Stimulated activated CD4-positive, alpha-beta T cell treated with anti-CD3 and anti-CD28 coated beads, Interleukin-4, amount 100 ng/mL, for 24 hours (primary cell): ENCODE measurements at places on chromosomes 5 and 9.

GRCh38 chr5:140049205-140049604 is 6.1 kb upstream of the NRG2 start:
- DNase-seq, result no peak

GRCh38 chr5:113140837-113141671 is 164.5 kb downstream of the DCP2 start:
- no peak for DNase-seq

DNA sequence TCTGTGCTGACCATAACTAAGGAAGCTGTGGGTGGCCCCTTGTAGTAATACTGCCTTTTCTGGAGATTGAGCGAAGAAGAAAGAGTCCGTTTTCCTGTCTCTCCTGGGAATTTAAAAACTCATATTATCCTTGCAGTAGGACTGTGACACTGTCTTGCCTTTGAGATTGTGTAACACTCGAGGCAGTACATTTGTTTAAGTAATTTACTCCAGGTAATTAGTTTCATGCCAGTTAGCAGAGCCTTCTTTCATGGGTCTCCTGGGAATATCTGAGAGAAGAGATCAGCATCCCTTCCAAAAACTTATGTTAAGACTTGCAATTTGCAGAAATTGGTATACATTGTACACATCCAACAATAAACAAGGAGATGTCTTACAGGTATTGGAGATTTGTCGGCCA is 405.6 kb downstream of the DMRT2 start:
- DNase-seq, result no peak

DNA sequence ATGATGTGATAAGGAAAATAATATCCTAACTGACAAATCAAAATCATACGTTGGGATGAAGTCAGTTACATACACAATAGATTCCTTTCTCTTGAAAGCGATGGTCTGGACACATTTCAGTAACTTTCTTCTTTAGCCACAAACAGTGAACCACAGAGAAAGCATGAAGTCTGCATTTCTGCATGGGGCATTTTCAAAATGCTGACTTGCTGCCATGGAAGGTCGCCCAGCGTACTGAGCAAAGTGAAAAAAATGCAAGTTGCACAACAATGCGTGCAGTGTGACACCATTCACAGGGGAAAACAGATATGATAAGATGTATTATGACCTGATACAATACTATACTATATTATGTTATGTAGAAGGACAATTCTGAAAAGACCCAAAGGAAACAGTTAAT is 146.3 kb downstream of the SNX18 start:
- DNase-seq, result no peak

DNA sequence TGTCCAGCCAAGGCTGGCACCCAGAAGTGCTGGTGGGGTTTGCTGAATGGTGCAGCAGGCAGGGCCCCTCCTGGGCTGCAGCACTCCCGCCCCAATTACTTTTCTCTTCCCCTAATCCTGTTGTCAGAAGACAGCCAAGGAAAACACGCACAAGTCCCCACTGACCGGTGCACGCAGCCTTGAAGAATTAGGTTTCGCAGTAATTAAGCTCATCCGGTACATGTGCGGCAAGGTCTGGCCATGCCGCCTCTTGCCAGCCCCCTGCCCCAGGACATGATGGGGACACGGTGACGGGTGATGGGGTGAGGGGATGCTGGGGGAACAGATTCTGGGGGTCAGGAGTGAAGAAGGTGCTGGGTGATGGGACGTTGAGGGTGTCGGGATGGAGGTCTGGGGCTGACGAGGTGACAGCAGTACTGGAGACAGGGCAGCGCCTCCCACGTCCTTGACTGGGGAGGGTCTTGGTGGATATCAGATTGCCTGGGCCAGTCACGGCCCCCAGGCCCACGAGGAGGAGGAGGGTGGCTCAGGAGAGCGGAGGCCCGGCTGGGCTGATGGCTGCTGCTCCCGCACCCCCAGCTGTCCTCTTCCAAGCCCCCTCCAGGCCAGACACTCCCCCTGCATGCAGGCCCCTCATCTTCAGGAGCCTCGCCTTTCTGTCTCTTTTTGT is 34.9 kb downstream of the BARX1 start:
- no peak for DNase-seq

GRCh38 chr5:14873093-14873492 is 1.5 kb upstream of the ANKH start:
- no peak for DNase-seq

- DNase-seq, result no peak
Observed at GRCh38 chr5:126044931-126045565, 378.2 kb upstream of the GRAMD2B start.

GRCh38 chr5:150632305-150633160 is 7.9 kb upstream of the SYNPO start:
- DNase-seq, result no peak

DNA sequence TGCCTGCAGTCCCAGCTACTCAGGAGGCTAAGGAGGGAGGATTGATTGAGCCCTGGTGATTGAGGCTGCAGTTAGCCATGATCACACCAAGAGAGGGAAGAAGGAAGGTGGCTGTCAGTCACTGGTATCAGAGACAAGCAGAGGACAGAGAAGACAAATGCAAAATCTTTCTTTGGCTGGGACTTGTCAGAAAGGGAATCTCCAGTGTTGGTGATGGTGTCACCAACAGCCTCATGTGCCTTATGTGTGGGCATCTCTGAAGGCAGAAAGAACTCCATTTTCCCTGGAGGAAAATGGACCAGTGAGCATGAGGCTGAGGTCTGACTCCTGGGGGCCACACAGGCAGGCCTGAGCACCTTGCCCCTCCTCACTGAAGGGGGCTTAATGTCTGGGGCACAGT is 12.1 kb upstream of the RNF183 start:
- no peak for DNase-seq

DNA sequence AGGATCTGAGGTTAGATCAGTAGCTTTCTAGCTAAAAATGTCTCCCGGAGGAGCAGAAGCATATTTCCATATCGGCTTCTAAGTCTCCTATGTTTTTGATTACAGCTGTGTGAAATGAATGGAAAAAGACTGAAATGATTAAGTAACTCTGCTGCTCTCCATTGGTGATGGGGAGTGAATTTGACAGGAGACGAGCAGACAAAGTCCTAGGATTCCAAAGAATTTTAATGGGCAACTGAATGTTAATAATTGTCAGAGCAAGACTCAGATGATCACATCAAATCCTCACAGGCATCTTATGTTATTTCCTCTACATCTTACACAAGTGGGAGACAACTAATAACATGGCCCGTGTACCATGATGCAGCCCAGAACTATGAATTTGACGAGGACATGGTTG is 66.8 kb downstream of the LIX1 start:
- DNase-seq, result no peak

DNA sequence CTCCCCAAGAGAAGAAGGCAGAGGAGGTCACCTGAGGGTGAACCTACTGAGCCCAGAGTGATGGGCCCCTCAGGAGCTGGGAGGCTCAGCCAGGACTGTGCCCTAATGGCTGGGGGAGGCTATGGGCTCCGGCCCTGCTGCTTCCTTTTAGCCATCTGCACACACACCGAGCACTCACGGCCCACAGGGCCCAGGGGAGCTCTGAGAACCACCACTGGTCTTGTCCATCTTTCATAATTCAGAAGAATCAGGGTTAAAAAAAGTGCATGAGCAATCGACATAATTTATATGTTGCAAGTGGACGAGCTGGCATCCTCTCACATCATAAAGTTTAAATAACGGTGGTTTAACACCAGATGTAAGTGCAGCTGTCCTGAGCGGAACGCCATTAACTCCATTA is 162.1 kb downstream of the FSTL4 start:
- no peak for DNase-seq

GRCh38 chr9:79812507-79813257 is 240.9 kb downstream of the TLE4 start:
- DNase-seq, result peak; percentile 5

- DNase-seq, result no peak
Observed at GRCh38 chr5:57889558-57889957, 406.9 kb upstream of the ACTBL2 start.

DNA sequence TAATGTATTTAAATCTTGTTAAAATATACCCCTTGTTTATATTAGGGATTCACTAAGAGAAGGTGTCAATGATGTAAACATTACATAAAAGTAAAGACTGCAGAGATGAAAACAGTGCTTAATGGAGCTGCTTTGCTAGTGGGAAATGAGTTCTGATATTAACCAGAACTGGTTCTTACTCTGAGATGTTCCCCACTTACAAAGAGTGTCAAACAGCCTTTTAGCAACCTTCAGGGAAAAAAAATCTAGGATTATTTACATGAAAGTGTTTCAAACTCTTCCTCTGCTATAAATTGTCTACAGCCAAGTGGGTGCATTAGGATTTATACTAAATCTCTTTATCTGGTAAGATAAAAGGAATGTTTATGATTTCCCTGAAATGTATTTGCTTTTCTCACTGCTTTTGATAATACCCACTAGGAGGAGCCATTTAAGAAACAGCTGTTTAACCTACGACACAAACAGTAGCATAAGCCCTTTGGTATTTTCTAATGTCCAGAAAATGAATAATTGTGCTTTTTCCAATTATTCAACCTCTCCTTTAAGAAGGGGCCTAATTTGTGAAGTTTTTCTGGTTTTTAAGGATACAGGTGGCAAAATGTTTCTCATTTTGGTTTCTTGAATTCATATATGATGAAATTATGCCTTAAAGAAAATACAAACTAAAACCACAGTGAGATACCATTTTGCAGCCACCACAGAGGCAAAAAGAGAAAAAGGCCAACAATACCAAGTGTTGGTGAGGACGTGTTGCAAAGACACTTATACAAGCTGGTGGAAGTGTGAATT is 186.3 kb downstream of the TLE4 start:
- no peak for DNase-seq

GRCh38 chr5:3564827-3565518 is 30.7 kb upstream of the IRX1 start:
- no peak for DNase-seq

- DNase-seq, result no peak
Observed at GRCh38 chr5:75891020-75891419, 173.8 kb upstream of the POC5 start.

DNA sequence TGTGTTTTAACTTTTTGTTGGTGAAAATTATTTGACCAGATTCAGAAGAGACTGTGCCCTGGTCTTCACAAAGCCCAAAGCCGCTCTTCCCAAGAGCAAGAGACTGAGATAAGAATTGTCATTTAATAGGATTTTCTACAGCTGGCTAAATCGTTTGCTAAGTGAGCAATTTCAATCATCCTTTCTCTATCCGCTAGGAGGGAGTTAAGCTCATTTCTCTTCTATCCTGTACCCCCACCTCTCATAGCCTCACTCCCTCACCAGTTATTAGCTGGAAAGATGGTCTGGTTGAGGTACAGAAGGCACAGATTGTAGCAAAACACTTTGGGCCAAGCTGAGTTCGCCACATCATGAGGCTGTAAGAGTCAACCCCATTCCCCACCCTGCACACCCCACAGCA is 43.0 kb upstream of the SIL1 start:
- no peak for DNase-seq

- no peak for DNase-seq
Observed at GRCh38 chr5:137573376-137573775, 74.2 kb upstream of the SPOCK1 start.

DNA sequence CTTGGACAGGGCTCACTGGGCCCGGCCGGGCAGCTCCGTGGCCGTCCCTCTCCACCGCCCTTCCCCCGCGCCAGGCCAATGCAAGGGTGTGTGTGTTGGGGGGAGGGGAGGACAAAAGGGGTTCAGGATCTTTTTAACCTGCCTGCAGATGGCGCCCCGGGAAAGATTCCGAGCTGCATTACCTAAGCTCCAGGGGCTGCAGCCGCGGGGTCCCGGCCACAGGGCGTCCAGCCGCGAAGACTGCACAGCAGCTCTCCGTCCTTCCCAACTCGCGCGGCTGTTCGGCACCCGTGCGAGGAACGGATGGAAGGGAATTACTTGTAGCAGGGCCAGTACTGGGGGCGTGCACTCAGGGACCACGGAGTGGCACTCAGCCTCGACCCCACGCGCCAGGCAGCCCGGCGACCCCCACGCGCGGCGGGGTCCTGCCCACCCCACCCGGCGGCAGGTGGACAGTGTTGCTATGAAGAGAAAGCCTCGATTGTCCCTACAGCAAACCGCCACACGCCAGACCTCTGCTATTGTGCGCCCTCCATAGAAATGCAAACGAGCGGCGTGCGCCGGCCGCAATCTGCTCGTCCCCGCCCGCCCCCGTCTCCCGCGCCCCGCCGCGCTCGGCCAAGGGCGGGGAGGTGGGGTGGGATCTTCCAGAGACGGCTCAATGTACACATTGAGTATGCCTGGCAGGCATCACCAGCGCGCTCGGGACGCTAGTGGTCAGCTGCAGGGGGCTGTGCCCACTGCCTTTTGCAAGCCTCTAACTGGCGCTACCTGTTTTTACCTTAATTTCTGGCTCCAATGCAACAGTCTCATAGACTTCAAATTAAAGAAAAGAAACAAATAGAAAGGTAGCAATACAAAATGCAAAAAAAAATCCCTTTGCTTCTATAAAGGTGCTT is 796 bp upstream of the GADD45G start:
- DNase-seq, result peak; percentile 24

DNA sequence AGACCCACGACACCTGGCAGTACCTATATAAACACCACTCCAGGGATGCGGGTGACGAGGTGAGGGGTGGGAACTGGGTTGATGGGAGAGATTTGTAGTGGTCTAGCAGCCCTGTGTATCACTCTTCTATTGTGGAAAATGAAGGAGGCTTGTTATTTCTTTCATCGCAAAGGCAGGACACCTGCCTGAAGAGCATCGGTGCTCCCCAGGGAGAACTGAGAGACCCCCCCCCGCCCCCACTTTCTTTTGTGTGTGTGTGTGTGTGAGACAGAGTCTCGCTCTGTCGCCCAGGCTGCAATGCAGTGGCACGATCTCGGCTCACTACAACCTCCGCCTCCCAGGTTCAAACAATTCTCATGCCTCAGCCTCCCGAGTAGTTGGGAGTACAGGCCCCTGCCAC is 8.3 kb upstream of the WDR5 start:
- DNase-seq, result no peak

DNA sequence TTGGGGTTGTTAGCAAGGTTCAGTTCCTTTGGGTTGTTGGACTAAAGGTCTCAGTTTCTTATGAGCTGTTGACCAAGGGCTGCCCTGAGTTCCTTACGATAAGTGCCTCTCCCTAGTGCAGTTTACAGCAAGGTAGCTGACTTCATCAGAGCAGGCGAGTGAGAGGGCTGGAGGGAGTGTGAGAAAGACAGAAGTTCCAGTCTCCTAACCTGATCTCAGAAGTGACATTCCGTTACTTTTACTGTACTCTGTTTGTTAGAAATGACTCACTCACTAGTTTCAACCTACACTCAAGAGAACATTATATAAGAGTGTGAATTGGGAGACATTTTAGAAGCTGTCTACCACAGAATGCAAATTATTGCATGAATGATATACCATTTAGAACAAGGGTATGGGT is 21.2 kb upstream of the IL31RA start:
- DNase-seq, result no peak

DNA sequence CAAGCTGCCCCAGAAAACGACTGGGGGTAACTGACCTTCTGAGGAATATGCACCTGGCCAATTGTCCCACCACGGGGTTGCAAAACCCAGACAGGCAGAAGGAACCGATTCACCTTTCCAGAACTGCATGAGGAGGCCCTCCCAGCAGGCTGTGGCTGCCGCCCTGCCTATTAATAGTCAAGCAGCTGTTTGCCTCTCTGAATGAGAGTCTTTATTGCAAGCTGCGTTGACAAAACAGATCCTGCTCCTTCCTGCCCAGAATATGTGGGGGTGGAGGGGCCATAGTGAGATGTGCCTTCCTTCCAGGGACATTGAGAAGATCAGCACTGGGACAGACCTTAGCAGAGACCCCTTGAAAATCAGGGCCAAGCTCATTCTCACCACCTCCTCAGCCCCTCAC is 18.3 kb upstream of the TCOF1 start:
- DNase-seq, result no peak
